ENCODE measurements at places on chromosomes 16 and 17.
A peak's percentile ranks its signal among the peaks of the same experiment; 100 is the strongest.

GRCh38 chr16:25608002-25608401 is 83.8 kb upstream of the HS3ST4 start:
- no peak for DNase-seq

DNA sequence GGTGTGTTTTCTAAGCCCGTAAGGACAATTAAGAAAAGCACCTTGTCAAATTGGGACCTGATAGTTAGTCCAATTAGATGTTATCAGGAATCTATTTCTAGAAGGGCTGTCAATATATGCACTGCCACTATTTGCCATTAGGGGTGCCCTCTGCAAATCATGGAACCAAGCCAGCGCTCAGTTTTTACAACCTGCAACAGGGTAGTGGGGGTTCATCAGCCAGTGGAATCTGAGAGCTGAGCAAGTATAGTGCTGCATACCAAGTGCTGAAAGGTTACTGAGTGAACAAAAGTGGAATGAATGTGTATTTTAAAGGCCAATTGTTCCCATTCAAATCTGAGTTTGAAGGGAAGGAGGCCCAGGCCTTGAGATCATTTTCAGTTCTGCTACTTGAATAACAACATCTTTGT is 10.4 kb downstream of the PRR11 start:
- peak; percentile 81 for DNase-seq

GRCh38 chr17:43327421-43327820 is 71.4 kb upstream of the ARL4D start:
- no peak for DNase-seq

DNA sequence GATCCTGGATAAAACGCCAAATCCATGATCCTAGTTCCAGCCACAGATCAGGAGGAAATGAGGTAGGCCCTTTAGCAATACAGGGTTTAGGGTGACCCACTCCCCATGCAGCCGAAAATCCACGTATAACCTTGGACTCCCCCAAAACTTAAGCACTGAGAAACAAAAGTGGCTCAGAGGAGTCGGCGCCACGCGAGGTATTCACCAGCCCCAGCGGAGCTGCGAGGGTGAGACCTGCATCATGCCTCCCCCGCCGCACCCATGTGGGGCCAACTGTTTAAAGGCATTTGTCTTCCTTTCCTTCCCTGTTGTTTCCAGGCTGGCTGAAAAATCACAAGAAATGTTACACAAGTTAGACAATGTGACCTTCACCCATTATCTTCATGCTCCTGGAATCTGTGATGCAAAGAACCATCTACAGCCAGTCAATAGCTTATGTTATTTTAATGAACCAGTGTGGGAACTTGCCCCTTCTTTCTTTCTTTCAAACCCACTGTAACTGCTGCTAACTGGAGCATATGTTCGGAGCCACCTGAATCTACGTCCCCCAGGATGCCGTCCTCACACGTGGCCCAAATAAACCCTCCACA is 98.2 kb upstream of the METRNL start:
- no peak for DNase-seq

Measured in hematopoietic multipotent progenitor cell treated with erythropoietin and hydrocortisone succinate and interleukin-3 and kit ligand, for 8 days (in vitro differentiated cells).